Diencephalon (tissue), 1 donor: ENCODE measurements at places on chromosomes 1 and 21. TPM values are rescaled to one million over a fixed set of nuclear protein-coding genes. Genes with fewer than 3 reads are reported as not detected.

Gene TNNT2
- not detected for total RNA-seq

Gene PADI2
- total RNA-seq: 3.5 TPM

Gene FAM163A
- 1.6 TPM for total RNA-seq

Gene RBP7
- not detected for total RNA-seq
